Hematopoietic multipotent progenitor cell treated with erythropoietin and hydrocortisone succinate and interleukin-3 and kit ligand, for 8 days (in vitro differentiated cells): ENCODE measurements at places on chromosomes 12 and 14.

DNA sequence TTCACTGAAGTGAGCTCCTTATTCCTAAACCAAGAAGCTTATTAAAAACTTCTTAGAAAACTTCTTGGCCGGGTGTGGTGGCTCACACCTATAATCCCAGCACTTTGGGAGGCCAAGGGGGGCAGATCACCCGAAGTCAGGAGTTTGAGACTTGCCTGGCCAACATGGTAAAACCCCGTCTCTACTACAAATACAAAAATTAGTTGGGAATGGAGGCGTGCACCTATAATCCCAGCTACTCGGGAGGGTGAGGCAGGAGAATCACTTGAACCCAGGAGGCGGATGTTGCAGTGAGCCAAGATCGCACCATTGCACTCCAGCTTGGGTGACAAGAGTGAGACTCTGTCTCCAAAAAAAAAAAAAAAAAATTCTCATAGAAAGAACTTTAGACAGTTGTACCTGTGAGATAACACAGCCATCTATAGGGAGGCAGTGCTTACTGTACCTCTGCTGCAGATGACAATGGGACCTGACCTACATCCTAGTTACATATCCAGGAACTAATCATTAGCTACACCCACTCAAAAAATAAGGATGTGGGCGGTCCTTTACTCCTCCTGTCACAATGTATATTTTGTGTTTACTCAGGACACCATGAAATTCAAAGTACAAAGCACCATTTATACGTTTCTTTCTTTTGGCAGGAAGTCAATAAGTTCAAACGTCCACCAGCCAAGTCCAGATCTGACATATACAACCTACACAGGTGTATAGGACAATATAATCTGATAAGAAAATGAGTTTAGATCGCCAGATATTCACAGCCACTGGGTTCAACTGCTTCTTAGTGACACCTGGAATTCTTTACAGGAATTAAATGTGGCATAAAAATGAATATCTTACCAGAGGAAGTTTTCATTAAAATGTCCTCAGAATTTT is 14.9 kb downstream of the STXBP6 start:
- no peak for DNase-seq

- no peak for DNase-seq
Measured at GRCh38 chr12:127670796-127671195, 596.2 kb upstream of the TMEM132C start.

- DNase-seq, result no peak
Measured at GRCh38 chr14:67963960-67964812, 144.6 kb downstream of the RAD51B start.

DNA sequence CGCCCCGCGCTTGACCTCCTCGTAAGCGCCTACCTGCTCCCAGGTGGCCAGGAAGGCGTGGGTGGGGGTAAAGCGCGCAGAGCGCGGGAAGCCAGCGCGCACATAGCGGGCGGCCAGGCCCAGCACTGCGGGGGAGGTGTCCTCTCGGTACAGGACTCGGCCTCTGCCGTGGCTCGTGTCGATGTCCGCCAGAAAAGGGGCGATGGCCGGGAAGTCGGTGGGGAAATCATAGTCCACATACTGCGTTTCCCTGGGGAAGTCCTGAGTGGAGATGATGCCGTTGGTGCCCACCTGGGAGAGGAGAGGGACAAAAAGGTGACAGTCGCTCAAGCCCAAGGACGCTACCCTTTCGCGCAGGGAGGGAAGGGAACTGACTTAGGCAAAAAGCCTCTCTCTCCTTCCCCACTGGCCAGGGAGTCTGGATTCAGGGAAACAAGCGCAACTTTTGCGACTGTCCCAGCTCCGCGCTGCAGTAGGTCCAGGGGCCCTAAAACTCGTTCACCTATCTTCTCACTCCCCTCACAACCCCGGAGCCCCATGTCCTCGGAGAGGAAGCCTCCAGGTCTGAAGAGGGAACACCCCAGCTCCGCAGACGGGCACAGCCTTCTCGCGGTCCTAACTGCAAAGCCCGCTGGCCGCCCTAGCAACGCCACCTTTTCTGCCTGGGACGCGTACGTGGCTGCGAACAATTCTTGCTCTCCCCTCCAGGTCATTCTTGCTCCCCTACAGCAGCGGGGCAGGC is 815 bp downstream of the NID2 start:
- peak; percentile 5 for DNase-seq

DNA sequence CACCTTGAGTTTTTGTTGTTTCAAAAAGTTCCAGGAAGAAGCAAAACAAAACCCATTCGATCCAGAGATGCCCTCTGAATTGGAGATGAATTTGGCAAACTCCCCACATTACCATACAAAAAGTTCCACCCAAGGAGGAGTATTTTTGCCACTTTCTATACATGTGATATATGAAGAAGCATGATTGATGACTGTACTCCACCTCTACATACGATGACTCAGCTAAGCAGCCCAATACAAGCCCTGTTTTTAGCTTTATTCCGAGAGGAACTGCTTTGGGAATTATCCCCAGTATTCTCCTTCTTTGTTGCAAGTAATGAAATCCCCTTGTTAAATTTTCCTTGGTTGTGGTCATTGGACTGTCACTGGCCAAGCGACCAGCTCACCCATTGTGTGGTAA is 11.4 kb downstream of the TMEM253 start:
- no peak for DNase-seq

DNA sequence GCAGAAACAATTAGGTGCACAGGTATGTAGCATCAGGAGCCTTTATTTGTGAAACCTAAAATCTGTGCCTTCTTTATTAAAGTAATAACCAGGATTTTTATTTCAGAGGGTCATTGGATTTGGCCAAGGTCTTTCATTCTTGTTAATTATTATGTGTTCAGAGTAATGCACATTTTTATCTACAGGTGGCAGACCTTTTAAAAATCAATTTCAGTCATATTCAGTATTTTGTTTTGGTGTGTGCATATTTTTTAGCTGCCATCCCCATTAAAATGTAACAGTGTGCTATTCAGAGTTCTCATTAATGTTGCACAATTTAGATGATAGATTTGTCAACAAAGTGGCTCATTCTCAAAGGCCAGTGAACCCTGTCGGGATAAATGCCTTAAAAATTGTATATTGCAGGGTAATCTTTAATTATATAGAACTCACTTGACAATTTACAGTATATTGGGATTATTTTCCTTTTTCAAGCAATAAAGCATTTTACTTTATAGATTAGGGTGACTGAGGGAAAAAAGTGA is 319.3 kb upstream of the SOX5 start:
- DNase-seq, result no peak

DNA sequence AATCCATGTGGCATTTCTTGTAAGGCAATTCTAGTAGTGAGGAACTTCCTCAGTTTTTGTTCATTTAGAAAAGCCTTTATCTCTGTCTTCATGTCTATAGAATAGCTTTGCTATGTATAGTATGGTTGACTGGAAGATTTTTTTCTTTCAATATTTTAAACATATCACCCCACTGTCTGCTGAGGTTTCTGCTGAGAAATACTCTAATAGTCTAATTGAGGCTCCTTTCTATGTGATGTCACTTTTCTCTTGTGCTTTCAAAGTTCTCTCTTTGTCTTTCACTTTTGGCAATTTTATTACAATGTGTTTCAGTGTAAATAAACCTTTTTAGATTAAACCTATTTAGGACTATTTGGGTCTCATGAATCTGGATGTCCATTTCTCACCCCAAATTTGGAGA is 192.8 kb downstream of the PDZRN4 start:
- no peak for DNase-seq

DNA sequence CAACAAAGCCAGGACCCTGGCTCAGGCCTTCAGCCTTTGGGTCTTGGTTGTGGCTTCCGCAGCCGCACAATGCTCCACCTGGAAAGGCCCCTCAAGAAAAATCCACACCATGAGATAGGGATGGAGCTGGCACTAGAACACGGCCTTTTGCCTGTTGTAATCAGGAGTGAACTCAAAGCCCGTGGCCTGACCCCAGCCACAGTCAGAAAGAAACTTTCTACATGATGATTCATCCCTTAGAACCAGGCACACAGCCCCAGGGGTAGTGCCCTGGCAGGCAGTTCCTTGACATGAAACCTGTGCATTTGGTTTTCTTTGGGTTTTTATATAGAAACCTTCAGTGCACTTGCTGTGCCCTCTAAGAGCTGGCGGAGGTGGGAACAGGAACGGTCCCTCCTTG is 5.1 kb downstream of the CLMN start:
- DNase-seq, result no peak
